Stimulated activated CD8-positive, alpha-beta memory T cell treated with anti-CD3 and anti-CD28 coated beads, Interleukin-15, amount 100 ng/mL, for 4 hours (primary cell): ENCODE measurements at places on chromosomes 16 and 17.

GRCh38 chr16:11613381-11614303 is 26.9 kb upstream of the LITAF start:
- DNase-seq, result no peak

DNA sequence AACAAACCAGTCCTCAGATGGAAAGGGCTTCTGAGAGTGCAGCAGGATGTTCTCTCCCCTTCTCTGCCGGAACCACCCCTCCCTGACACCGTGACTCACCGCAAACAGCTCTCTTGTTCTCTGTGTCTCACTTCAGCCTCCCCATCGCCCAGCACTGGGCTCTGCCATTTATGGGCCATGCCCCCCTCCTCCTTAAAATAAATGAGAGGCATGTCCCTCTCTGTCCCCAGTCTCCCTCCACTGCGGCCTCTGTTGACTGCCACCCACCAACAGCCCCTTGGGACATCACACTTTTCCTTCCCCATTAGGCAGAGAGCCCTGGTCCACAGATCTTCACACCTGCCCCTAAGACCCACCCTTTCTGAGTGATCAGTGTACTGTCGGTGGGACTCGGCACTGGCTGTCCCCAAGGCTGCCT is 6.3 kb downstream of the CCDC102A start:
- DNase-seq, result peak; percentile 50

DNA sequence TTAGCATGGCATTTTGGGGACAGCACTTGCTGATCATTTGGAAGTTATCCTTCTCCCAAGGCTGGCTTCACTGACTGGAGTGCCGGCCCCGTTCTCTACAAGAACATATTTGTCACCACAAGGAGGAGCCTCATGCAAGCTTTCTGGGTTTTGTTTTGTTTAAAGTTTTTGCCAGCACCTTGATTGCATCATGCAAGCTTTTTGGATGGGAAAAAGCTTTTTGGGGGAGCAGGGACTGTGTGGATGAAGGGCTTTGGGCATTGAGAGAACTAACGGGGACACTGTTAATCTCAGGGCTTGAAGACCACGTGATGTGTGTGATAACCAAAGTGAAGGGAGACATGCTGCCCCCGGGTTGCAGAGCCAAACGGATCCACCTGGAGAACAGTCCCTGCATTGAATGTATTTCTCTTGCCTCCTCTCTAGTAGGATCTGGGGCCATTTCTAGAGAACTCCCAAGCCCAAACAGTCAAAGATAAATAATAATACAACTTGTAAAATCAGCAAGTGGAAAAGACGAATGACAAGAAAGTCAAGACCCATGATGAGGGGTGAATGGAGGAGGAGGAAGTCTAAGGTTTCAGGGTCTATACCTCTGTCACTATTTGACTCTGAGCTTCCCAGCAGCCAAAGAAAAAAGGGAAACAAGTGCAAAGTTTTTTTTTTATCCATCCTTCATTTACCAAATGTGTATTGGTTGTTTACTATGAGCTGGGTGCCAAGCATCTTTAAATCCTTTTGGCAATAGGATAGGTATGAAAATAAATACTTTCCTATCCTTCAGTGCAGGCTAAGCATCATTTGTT is 17.2 kb downstream of the TMEM114 start:
- no peak for DNase-seq

GRCh38 chr17:35932586-35932985 is 2.0 kb upstream of the RDM1 start:
- no peak for DNase-seq

GRCh38 chr17:59131131-59131530 is 23.9 kb downstream of the SKA2 start:
- DNase-seq, result no peak

- DNase-seq, result no peak
These were observed 13.3 kb downstream of the LRRC75A start for GRCh38 chr17:16478649-16479048.

DNA sequence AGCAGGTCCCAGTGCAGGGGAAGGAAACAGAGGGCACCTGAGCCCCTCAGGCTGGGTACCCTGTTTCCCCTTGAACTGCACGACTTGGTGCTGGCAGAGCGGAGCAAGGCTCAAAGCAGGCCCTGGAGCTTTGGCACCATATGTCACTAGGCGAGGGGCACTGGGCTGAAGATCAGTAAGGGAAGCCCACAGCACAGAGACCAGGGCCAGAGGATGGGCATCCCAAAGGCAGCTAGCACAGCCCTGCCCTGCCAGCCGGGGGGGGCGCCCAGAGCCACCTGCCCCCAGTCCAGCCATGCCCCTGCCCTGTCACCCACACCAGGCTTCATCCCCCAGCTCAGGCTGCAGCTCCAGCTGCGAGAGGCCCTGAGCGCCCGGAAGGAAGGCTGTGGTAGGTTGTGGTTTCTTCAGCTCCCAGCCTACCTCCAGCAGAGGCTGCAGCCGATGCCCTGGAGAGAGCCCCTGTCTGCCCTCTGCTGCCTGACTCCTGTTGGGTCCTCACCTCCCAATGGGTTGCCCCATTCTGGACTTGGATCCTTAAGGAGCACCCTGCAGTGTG is 10.9 kb downstream of the NHERF1 start:
- DNase-seq, result no peak

GRCh38 chr16:17529982-17530760 is 59.4 kb upstream of the XYLT1 start:
- no peak for DNase-seq
